ENCODE measurements at places on chromosomes 13 and 19. TPM values are rescaled to one million over a fixed set of nuclear protein-coding genes. Genes with fewer than 3 reads are reported as not detected.

STAP2 gene
- polyA plus RNA-seq = 2.1 TPM

SMIM17 gene
- 0.44 TPM for polyA plus RNA-seq

SHKBP1 gene
- polyA plus RNA-seq = 42.8 TPM

PROSER1 gene
- 19.9 TPM for polyA plus RNA-seq

HCST gene
- polyA plus RNA-seq = 10.6 TPM

ALG11 gene
- polyA plus RNA-seq = 6.4 TPM

IRGC gene
- not detected for polyA plus RNA-seq

DNA sequence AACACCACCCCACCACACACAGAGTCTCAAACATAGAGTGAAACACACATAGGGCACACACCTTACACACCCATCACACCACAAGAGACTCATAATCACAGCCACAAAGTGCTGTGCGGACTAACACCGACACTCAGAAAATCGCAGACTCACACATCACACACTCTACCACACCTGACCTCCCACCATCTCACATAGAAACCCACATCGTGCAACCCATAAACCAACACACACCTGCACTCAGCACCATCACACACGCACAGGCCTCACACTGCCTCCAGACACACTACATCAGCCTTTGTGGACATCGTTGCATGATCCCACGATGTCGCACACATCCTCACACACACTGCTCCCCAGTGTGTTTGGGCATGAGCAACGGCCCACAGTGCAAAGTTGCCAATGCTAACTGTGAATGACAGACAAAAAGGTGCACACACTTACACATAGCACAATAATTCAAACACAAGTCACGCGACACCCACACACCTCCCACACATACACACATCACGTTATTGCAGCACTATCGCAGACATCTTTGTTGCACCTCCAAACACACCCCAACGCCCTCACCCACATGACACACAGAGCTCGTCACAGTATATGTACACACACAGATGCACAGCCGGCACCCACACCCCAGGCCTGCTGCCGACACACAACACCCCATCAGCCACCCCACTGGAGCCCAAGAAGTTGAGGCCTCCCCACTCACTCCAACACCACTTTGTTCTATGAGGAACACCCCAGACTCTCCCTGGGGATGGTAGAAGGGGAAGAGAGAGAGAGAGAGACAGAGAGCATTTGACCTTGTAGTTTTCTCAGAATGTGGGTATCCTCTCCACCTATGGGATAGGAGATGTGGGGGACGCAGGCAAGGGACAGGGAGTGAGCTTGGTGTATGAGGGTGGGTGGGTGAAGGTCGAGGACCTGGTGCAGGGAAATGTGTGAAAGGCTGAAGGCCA is 1.2 kb upstream of the ATP1A3 start:
- no peak for DNase-seq

DNA sequence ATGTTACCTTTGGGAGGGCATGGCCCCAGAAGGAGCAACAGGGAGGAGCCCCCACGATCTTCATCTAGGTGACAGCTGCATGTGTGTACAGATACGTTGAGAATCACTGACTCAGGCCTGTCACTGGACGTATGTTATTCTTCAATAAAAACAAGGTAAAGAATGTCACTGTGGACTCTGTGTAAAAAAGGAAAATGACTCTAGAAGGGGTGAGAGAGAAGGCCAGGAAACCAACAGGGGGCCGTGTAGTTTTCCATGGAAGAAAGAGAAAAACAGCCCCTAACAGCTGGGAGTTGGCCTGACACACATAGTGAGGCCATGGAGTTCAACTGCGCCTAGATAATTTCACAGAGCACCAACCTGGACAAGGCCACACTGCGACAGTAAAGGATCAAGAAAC is 1.9 kb upstream of the LYPD3 start:
- no peak for DNase-seq

DNA sequence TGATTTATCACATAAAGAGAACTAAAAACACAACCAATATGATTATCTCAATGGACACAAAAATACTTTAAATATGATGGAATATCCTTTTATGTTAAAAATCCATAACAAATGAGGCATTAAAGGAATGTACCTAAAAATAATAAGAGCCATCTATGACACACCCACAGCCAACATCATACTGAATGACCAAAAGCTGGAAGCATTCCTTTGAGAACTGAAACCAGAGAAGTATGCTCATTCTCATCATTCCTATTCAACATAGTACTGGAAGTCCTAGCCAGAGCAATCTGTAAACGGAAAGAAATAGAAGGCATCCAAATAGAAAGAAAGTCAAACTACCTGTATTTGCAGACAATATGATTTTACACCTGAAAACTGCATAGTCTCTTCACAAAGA is 671.0 kb downstream of the SLITRK1 start:
- DNase-seq = no peak

DNA sequence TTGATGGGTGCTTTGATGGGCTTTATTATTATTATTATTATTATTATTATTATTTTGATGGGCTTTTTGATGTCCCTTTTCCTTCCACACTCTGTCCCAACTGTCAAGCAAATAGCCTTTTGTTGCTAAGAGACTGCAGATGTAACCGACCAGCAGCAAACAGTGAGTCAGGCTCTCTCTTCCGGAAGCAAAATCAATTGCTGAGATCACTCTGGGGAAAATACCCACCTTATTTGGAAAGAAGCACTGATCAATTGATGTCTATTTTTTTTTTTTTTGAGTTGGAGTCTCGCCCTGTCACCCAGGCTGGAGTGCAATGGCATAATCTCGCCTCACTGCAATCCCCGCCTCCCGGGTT is 2.9 kb downstream of the LDLR start:
- DNase-seq = no peak

- DNase-seq = no peak
These were observed 2.2 kb upstream of the USPL1 start for GRCh38 chr13:30615481-30615865.

- DNase-seq = peak; percentile 65
These were observed 330.8 kb downstream of the DLEU7 start for GRCh38 chr13:50512474-50513299.

- peak; percentile 18 for DNase-seq
These were observed 107.2 kb downstream of the CACNA1A start for GRCh38 chr19:13398780-13399726.

- DNase-seq = no peak
These were observed 221.8 kb downstream of the OLFM4 start for GRCh38 chr13:53250272-53250875.

DNA sequence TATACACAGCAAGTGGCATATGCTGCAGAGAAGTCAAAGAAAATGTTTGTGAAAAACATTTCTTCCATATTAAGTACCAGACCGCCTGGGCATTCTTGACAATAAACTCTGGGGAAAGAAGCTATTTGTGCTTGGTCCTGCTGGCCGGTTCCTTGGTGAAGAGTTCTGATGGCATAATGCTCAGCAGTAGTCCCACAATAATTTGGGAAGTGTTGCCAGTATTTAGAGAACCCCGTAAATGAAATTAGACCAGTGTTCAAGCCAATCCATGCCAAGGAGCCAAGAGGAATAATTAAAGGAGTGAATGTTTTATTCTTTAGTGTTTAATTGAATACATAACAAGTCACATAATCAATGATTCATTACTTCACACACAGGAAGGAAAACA is 6.3 kb downstream of the KCTD12 start:
- DNase-seq = no peak

- no peak for DNase-seq
These were observed 16.2 kb downstream of the DPY19L3 start for GRCh38 chr19:32421589-32422361.

- no peak for DNase-seq
These were observed 915.9 kb downstream of the PCDH17 start for GRCh38 chr13:58547419-58547818.

All from heart right ventricle (tissue), 16 donors.